PC-3 (cell line): ENCODE measurements at places on chromosomes 3 and 15. TPM values are rescaled to one million over a fixed set of nuclear protein-coding genes. Genes with fewer than 3 reads are reported as not detected.

HTR3E gene
- total RNA-seq, result not detected in 2 replicates

PROS1 gene
- total RNA-seq, result 5.5 and 5.8 TPM in 2 replicates

SMAD6 gene
- 19.9 and 21.8 TPM in 2 replicates for total RNA-seq

LDHAL6B gene
- total RNA-seq, result not detected in 2 replicates

TRIM59 gene
- total RNA-seq, result 25.3 and 26.4 TPM in 2 replicates

IMPG2 gene
- 0.17 and 0.18 TPM in 2 replicates for total RNA-seq

SEMA5B gene
- total RNA-seq, result 0.04 TPM in 1 of 2 replicates, not detected in the other

SLC51B gene
- not detected in 2 replicates for total RNA-seq

DCBLD2 gene
- total RNA-seq, result 265 and 307 TPM in 2 replicates

DNA sequence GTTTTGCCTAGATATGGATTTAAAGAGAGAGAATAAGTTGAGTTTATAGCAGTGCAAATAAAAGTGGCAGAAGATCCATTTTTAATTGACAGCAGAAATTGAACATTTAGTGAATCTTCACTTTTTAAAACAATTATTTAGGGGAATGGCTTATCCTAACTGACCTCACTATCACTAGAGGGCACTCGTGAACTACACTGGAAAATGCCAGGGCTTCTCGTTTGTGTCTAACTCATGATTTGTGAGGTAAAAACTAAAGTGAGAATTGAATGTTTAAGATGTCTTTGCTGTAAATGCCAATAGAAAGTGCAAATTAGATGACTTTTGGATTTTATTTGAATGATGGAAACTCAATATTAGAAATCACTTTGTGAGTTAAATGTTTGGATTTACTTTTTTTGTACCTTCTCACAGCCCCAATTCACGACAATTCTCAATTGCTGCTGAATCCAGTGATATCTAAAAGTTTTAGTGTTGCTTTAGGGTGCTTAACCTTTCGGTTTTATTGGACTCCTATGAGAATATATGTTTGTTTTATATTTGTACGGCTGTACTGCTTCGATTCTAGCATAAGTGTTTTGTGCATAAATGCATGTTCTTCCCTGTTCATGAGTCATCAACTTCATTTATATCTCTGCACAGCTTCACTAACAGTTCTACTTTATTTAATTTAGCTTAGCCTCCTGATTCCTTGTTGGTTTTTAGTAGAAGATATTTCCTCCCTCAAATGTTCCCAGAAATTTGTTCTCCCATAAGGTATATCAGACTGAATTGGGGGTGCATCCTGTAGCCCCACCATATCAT, 462.1 kb downstream of the MFSD1 start:
- DNase-seq, result peak; percentile 72

DNA sequence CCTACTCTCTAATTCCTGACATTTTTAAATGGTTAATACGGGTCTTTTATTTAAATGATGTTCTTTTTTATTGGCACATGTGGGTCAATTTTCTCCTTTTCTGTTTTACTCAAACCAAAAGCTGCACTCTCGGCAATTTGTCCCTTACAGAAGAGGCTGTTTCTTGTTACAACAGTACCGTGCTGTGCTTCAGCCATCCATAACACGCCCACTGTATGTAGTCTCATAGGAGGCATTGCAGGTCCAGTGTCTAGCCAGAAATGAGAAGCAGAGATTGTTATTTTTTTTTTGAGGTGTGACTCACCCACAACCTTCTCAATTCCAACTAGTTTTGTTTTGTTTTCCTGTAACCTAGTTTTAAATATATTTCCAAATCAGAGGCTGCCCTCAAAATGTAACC, 164.6 kb downstream of the GMNC start:
- DNase-seq, result peak; percentile 47

GRCh38 chr3:55662683-55663082, 175.6 kb upstream of the WNT5A start:
- DNase-seq, result peak; percentile 75

DNA sequence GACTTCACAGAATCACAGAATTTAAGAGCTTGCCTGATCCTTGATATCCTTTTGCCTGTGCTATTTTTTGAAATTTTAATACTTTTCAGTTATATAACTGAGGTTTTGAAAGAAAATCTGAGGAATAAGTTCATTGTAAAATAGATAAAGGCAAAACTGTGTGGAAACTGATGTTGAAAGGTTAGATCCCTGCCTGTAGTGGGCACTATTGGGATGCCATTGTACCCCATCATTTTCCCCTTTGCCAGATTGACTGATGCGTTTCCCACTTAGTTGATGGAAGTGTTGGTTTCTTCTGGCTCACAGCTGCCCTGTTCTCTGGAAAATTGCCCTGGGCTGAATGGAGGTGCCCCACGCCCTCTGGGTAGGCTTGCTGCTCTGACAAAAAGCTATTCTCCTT, 387.9 kb downstream of the RBMS3 start:
- DNase-seq, result no peak

DNA sequence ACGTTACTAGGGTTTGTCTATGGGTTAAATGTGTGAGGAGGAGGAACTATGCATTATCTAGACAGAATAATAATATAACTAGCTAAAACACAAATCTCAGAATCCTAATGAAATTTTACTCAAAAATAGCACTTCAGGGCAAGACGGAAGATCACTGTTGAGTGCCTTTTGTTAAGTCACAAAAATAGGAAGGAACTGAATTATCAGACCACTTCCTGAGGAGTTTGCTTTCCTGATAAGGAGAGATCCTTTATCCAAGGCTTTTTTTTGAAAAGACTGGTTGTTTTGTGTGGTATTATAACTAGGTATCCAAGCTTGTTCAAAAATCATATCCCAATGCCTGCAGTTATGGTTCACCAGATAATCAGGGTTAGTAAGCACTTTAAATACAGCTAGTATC, 34.6 kb downstream of the NR2E3 start:
- no peak for DNase-seq

DNA sequence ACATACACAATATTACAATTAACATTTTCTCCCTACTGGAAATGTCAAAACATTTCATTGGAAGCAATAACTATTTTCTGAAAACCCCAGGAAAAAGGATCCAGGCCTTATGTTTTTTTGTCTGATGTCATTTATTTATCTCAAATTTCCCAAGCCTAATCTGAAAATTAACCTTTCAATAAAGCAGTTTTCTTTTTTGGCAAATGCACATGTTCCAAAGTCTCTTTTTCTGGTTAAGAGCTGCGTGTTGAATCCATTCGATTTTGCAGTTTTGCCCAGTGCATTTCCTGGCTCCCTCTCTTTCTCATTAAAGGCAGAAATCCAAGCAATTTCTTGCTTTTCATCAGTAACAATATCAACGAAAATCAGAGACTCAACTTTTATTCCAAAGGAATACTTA, 222.3 kb downstream of the NR1D2 start:
- DNase-seq, result no peak

DNA sequence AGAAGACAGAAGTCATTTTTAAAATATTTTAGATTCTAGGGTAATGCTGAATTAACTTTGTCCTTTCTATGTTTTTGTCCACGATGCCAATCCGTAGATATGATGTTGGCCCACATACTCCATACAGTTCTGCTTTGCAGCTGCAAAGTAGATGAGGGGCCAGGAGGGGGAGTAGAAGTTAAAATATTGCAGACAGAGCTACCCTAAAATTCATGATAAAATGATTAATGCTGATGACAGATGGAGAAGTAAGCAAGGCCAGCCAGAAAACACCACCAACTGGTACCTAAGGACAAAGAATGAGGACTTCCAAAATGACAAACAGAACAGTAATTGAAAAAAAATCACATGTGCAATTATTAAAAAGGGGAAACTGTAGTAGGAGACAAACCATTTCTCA, 756.6 kb upstream of the ARPP21 start:
- no peak for DNase-seq

GRCh38 chr3:190585805-190586630, 72.1 kb downstream of the IL1RAP start:
- DNase-seq, result peak; percentile 93

- DNase-seq, result no peak
Measured at GRCh38 chr3:4522947-4523346, 29.8 kb downstream of the ITPR1 start.

GRCh38 chr3:159417761-159418160, 570.9 kb upstream of the IL12A start:
- DNase-seq, result peak; percentile 27

GRCh38 chr15:51240066-51240465, 98.3 kb downstream of the CYP19A1 start:
- no peak for DNase-seq

DNA sequence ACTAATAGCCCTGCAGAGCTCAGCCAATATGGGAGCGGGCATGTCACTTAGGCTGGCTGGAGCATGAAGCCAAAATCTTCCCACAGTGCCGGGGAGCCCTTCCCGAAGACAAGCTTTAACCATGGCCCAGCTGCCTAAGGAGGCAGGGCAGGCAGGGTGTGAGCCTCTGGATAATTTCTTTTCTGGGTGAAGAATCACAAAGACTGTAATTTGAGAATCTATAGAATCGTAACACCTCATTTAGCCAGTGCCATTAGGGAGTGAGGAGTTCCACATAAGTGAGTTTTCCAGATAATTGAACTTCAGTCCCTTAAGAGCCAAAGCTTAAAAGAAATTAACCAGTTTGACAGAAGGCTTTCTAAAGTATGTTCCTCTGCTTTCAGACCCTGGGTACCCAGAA, 40.2 kb upstream of the TLE3 start:
- no peak for DNase-seq

GRCh38 chr3:37287776-37288175, 113.4 kb upstream of the LRRFIP2 start:
- peak; percentile 69 for DNase-seq

- no peak for DNase-seq
Measured at GRCh38 chr3:66017591-66017990, 21.1 kb downstream of the MAGI1 start.

GRCh38 chr3:13822871-13823585, 56.8 kb downstream of the WNT7A start:
- no peak for DNase-seq

GRCh38 chr3:60461267-60461666, 790.0 kb downstream of the FHIT start:
- no peak for DNase-seq

DNA sequence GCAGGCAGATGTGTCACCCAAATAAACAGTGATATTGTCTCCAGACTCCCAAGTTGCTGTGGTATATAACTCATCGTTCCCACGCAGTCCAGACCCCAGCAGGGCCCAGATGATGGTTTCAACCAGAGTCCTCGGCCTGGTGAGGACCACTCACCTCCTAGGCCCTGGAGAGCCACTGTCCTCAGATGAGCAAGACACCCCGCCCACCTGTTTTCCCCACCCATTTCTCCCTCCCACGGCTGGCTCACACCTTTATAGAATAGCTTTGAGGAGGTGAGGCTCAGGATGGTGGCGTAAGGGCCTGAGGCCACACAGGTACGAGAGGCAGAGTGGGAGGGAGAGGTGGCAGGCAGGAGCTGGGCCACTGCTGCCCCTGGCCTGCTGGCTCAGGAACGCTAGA, 7.5 kb downstream of the MESP1 start:
- DNase-seq, result peak; percentile 31

DNA sequence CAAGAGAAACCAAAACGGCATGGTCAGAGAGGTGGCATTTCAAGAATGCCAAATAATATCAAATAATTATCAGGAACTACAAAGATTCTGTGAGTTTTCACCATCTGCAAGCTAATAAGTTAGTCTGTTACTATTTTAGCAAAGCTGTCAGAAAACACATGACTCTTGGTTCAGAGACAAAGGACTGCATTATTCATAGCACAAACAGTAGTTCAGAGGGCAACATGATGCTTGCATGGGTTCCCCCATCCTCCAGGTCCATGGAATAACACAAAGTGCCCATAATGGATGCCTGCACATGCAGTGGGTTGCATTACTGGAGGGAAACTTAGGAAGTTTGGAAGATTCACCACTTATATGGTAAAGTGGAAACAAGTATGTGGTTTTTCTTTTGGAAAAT, 228.8 kb upstream of the ALCAM start:
- no peak for DNase-seq

GRCh38 chr3:101069901-101070798, 76.9 kb upstream of the ABI3BP start:
- peak; percentile 70 for DNase-seq

- DNase-seq, result no peak
Measured at GRCh38 chr15:93837450-93837849, 393.9 kb upstream of the MCTP2 start.

DNA sequence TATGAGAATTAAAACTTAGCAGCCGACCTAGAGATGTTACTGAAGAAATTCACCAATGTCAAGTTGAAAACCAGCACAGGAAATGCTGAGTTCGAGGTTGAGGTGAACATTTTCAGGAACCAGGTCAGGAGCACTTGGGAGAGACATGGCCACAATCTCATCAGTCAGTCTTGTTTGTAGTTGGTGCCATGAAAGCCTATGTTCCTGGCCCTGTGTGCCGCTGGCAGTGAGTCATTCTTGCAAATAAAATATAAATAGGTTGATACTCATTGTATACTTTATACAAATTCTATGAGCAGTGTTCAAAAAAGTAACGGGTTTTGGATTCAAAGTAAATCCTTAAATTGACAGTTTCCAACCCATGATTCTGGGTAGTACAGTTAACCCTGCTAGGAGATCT, 1.5 kb upstream of the FSIP1 start:
- peak; percentile 69 for DNase-seq

DNA sequence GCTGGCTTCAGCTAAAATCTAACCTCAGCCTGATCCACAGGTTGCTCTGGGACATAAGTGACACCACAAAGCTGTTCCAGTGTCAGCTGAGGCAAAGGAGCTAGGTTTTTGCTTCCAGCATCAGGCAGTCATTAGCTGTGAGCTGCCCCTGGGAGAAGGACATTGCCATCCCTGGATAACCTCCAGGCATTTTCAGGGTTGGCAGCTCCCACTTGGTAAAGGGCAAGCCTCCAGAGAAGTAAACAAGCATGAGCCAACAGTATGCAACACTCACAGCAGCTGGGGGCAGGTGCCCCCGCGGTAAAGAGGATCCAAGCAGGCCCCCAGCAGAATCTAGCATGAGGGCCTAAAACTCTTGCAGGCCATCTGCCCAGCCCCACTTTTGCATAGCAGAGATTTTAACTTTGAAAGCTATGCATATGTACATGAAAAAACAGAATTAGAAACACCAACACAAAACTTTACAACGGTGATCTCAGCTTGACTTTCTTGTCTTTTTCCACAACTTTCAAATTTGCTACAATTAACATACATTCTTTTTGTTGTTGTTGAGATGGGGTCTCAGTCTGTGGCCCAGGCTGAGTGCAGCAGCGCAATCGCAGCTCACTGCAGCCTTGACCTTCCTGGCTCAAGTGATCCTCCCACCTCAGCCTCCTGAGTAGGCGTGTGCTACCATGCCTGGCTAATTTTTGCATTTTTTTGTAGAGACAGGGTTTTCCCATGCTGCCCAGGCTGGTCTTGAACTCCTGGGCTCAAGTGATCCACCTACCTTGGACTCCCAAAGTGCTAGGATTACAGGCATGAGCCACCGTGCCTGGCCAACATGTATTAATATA, 83.8 kb upstream of the TPM1 start:
- DNase-seq, result peak; percentile 31

GRCh38 chr3:177353140-177353539, 155.9 kb upstream of the TBL1XR1 start:
- DNase-seq, result no peak
